ENCODE measurements at places on chromosomes 5 and 9. TPM values are rescaled to one million over a fixed set of nuclear protein-coding genes. Genes with fewer than 3 reads are reported as not detected.
A peak's percentile ranks its signal among the peaks of the same experiment; 100 is the strongest.

GRCh38 chr9:134750450-134751155, 109.0 kb downstream of the COL5A1 start:
- no peak for DNase-seq
- H3K27me3 ChIP-seq: no peaks in the 10 kb centered on the region
- peaks cover 6% of the 10 kb centered on the region for H3K36me3 ChIP-seq
- H3K27ac ChIP-seq: no peak overlapping the region

DNA sequence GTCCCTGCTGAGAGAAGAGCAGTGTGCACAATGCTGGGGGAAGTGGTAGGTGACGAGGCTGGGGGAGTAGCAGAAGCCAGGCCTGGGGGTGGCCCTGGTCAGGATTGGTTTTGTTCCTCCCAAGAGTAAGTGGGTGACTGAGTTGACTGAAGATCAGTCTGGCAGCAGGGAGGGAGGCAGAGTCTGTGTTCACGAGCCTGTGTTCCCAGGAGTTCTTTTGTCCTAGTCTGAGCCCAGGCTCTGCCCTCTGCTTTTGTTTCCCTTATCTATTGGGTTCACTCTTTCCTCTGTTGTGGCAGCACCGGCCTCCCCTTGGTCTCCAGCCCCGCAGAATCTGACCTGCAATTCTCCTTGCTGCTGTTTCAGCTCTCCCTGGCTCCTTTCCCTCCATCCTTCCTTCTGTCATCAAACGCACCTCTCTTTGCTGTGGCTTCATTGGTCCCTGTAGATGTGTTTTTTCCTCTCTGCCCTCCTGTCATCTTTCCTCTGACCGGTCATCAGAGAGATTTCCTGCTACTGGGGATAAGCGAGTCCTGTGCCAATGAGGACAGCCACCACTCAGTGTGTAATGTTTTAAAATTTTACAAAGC, 607.4 kb downstream of the KIF4B start:
- H3K36me3 ChIP-seq: no peaks in the 10 kb centered on the region
- H3K4me3 ChIP-seq: no peak overlapping the region

DNA sequence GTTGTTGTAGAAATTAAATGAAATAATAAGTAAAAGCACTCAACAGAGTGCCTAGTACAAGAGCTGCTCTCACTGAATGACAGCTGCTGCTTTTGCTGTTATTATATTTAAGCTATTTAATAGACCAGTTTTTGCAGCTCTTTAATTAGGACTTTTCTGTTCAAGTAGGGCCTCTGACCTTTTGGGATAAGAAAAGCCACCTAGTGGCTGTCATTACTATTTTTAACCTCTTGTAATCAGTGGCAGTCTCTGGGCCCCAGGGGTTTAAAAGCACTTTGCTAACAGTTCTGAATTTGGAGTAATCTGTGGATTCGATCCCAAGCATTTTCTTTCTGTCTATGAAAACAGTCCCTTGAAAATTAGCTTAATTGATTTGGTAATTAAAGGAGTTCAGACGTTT, 121.1 kb downstream of the NUDT12 start:
- no peak overlapping the region for H3K4me3 ChIP-seq
- no peaks in the 10 kb centered on the region for H3K4me1 ChIP-seq
- no peaks in the 10 kb centered on the region for H3K36me3 ChIP-seq
- H3K27ac ChIP-seq: no peak overlapping the region
- DNase-seq: no peak

- H3K27me3 ChIP-seq: peaks cover 3% of the 10 kb centered on the region
- no peak for DNase-seq
- no peak overlapping the region for H3K4me3 ChIP-seq
- no peaks in the 10 kb centered on the region for H3K36me3 ChIP-seq
- H3K27ac ChIP-seq: no peak overlapping the region
- peaks cover under 1% of the 10 kb centered on the region for H3K4me1 ChIP-seq
Observed at GRCh38 chr9:2464624-2465023, 157.0 kb upstream of the VLDLR start.

DNA sequence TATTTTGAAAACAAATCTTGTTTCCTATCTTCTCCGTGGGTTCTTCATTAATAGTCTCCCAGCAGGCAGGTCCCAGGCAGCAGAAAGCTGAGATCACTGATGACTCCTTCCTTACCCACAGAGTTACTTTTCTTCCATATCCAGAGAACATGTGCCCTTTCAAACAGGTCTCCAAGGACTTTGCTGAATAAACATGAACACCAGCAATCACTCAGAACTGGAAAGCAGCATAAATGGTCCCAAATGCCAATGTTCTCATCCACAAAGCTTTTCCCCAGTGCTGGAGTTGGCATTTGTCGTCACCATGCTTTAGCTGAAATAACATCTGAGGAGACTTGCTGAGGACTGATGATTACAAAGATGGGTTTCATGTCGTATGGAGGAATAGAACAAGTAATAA, 134.0 kb downstream of the YIPF5 start:
- H3K4me1 ChIP-seq: no peaks in the 10 kb centered on the region
- no peaks in the 10 kb centered on the region for H3K36me3 ChIP-seq
- DNase-seq: no peak
- no peak overlapping the region for H3K27ac ChIP-seq
- no peak overlapping the region for H3K4me3 ChIP-seq
- H3K27me3 ChIP-seq: no peaks in the 10 kb centered on the region

GRCh38 chr9:20566401-20566800, 55.9 kb downstream of the MLLT3 start:
- H3K4me3 ChIP-seq: no peak overlapping the region
- H3K36me3 ChIP-seq: no peaks in the 10 kb centered on the region
- no peak overlapping the region for H3K27ac ChIP-seq
- H3K4me1 ChIP-seq: no peaks in the 10 kb centered on the region

Gene EQTN
- total RNA-seq: not detected

Gene TAL2
- total RNA-seq: not detected

GRCh38 chr9:73200694-73201452, 49.2 kb downstream of the ANXA1 start:
- peak; percentile 39 for DNase-seq
- no peak overlapping the region for H3K27ac ChIP-seq
- no peaks in the 10 kb centered on the region for H3K4me1 ChIP-seq
- peaks cover 4% of the 10 kb centered on the region for H3K27me3 ChIP-seq
- no peak overlapping the region for H3K4me3 ChIP-seq

GRCh38 chr5:176789873-176790615, 20.3 kb upstream of the UNC5A start:
- H3K36me3 ChIP-seq: no peaks in the 10 kb centered on the region
- DNase-seq: no peak
- H3K4me1 ChIP-seq: peaks cover under 1% of the 10 kb centered on the region

GRCh38 chr5:134873987-134874830, at the start of gene TXNDC15:
Gene TXNDC15 (plus strand): TSS chr5:134874371. CDS start chr5:134874428, 57 bp downstream.
- peaks cover 4% of the 10 kb centered on the region for H3K36me3 ChIP-seq
- DNase-seq: peak; percentile 89
- H3K4me3 ChIP-seq: peak within 1 kb of the TSS; percentile 80
- no peaks in the 10 kb centered on the region for H3K27me3 ChIP-seq
- H3K27ac ChIP-seq: peak within 1 kb of the TSS; percentile 60

DNA sequence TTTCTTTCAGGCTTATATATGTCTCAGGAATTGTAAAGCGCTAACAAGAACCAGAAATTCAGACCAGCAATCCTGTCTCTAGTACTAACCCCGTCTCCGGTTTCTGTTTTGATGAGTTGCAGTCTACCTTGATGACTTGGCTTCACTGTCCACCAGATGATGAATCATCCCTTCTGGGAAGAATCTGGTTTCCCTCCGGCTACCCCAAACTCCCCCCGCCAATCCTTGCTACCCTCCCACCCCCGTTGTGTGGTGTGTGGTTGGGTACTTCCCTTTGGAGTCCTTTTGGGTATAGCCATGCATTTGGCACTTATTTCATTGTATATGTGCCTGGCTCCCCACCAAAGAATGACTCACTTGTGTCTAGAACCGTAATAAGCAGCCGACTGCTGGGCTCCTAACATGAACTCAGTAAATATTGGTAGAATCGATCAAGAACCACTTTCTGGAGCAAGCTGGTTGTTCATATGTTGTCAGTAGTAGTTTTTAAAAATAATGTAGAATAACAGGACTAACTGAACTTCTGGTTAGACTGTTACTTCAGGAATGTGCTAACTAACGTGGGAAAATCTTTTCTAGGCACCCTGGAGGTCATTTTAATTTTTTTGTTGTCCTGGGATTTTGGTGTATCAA, 8.3 kb upstream of the TGFBI start:
- H3K36me3 ChIP-seq: no peaks in the 10 kb centered on the region
- DNase-seq: peak; percentile 25
- no peak overlapping the region for H3K4me3 ChIP-seq
- H3K4me1 ChIP-seq: peaks cover 19% of the 10 kb centered on the region
- H3K27me3 ChIP-seq: no peaks in the 10 kb centered on the region

Gene PNPLA7
- 1.9 TPM for total RNA-seq

Gene GPR107
- total RNA-seq: 41.5 TPM

- no peak for DNase-seq
- H3K27me3 ChIP-seq: no peaks in the 10 kb centered on the region
- no peak overlapping the region for H3K4me3 ChIP-seq
- no peak overlapping the region for H3K27ac ChIP-seq
- no peaks in the 10 kb centered on the region for H3K36me3 ChIP-seq
Observed at GRCh38 chr5:124706051-124706450, 40.4 kb downstream of the ZNF608 start.

Gene SYNPO
- total RNA-seq: 121 TPM

All from endothelial cell of umbilical vein (primary cell).